Activated CD4-positive, alpha-beta T cell treated with anti-CD3 and anti-CD28 coated beads, Interleukin-2, amount 50 U/mL, for 24 hours (primary cell): ENCODE measurements at places on chromosomes 1 and 21.

DNA sequence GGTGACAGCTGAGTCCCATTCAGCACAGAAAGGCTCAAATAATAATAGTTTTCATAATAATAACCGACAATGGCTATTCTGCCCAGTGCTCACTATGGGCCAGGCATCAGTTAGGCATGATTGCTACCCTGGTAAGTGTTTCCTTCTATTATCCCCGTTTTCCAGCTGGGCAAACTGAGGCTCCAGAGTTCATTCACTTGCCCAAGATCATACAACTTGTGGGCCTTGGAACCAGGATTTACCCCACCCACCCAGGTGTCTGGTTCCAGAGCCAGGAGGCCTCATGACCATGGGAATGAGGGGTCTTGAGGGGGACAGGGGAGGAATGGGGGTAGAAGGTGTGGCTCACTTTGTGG, 518 bp downstream of the PLOD1 start:
- DNase-seq: no peak

- DNase-seq: no peak
These were observed 40.2 kb downstream of the CTNNBIP1 start for GRCh38 chr1:9869831-9870251.

DNA sequence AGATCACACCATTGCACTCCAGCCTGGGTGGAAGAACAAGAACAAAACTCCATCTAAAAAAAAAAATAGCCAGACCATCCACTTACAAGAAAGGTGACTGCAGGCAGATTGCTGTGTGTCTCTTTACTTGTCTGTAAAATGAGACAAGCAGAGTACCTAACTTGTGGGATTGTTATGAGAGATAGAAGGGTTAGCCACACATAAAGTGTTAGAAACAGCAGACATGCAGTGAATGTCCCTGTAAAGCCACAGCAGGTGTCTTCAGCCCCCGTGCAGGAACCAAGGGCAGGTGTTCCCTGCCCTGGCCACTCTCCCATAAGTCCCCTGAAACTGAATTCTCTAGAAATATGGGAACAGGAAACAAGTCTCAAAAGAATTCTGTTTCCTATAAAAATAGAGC, 40.8 kb upstream of the EFHD2 start:
- no peak for DNase-seq

GRCh38 chr1:168582688-168583336, 6.4 kb downstream of the XCL1 start:
- no peak for DNase-seq

GRCh38 chr1:14599183-14599791, 802 bp downstream of the KAZN start:
- no peak for DNase-seq

DNA sequence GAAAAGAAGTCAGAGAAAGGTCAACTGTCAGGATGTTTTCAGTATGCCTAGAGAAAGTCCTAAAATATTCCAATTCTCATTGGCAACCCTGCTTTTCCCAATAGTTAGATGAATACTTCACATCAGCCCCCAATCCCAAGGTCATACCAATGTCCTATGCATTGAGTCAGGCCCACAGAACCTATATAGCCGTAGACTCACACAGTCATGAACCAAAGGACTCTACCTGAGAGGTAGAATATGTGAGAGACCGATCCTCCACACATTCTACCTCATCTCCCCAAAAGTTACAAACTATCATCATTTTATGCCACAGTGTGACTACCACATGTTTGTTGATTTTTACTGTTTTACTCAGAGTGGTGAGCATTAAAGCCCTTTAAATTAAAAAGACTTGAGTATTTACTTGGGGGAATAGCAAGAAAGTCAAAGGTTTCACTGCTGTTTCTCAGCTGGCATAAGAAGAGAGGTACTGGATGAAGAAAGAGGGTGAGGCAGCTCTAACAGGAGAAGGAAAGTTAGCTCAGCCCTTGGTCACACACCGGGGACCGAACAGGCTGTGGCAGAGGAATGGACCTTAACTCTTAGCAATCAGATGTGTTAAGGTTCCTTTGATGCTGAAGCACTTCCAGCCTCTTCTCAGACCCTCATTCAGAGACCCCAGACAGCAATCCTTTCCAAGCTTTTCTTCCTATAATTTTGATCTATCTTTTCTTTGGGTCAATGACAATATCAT, 937 bp downstream of the CD48 start:
- no peak for DNase-seq

- DNase-seq: no peak
These were observed 178.9 kb downstream of the HS2ST1 start for GRCh38 chr1:87093286-87093685.

GRCh38 chr1:175178456-175178855, 14.1 kb downstream of the KIAA0040 start:
- DNase-seq: no peak

DNA sequence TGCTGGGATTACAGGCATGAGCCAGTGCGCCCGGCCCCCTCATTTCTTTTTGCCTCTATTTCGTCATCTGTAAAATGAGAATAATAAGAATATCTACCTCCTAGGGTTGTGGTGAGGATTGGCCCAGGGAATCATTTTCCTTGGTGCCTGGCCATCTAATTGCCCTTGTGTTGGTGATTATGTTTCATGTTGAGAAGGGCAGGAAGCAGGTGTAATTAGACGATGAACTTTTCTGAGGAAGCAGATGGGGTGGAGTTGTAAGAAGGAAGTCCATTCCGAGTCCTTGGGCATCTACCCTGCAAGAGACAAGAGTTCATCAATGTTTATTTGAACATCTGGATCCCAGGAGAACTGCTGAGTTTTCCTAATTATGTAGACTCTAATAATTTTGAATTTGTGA, 38.7 kb upstream of the NEK2 start:
- DNase-seq: no peak

DNA sequence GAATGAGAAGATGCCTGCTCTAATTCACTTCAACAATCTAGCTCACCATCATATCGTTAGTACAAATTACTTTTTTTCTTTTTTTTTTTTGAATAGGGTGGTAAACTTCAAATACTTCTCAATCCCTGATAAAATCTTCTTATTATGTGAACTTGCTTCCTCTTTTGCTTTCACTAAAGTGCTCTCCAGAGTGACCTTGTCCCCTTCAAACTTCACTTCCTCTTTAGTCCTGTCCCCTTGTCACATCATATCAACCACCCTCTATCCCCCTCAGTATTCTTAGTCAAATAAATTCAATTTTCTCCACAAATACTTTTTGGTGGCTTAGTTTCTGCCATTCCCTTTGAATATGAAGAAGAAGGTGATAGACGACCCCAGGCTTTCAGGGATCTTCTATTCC, 124.9 kb upstream of the PLXNA2 start:
- no peak for DNase-seq

- no peak for DNase-seq
These were observed 64.6 kb upstream of the SPAG17 start for GRCh38 chr1:118249641-118250040.
